ENCODE measurements at places on chromosomes 16 and 17.

- DNase-seq, result no peak
Observed at GRCh38 chr17:41527063-41528023, 765 bp downstream of the KRT19 start.

- DNase-seq, result no peak
Observed at GRCh38 chr16:82182266-82183003, 12.4 kb upstream of the MPHOSPH6 start.

- no peak for DNase-seq
Observed at GRCh38 chr17:1906662-1907101, 76.9 kb downstream of the RPA1 start.

GRCh38 chr16:87635541-87636049 lies 33.3 kb downstream of the JPH3 start:
- peak; percentile 89 for DNase-seq

DNA sequence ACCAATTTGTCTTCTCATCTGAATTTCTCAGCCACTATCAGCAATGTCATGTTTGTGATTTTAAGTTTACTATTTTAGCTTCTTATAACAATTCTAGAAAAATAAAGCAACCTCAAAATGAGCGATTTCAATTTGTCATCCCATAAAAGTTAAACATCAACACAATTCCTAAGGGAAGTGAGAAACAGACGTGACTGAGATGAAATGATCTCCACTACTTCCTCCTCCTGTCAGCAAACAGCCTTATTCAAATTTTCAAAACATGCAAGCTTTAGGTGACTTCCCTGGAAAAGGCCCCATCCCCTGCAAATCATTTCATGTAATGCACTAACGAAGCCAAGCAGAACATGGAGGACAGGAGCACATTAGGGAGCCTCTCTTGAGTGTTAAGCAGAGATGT lies 64.9 kb downstream of the ZNF652 start:
- DNase-seq, result no peak
